Stomach (tissue), 19 donors: ENCODE measurements at places on chromosomes 2 and 18.

DNA sequence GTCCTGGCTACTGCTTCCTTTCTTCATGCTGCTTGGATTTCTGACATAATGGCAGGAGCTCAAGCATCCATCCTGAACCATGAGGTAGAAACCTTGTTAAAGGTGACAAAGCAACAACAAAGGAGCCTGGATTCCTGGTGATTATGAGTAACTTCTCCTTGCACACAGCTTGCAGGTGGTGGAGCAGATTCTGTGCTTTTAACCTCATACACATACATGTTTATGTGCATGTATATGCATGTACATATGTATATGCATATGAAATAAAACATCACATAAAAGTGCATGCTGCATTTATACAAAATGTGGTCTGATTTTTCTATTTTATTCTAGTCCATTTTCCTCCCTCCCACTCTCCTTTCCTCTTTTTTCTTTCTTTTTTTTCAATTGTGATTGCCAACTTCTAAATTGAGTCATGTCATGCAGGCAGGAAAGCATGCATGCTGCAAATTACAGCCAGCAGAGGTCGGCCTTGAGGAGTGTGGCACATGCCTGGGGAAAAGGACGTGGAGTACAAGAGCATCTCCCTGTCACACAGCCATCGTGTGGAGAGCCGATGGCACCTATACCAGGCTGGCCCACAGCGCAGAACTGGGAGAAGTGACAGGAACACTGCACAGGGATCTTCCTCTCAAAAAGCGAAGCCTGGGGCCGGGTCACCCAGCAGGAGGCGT, 17.9 kb downstream of the LCT start:
- H3K4me1 ChIP-seq, result no peaks in the 10 kb centered on the region
- H3K27me3 ChIP-seq, result no peaks in the 10 kb centered on the region
- H3K4me3 ChIP-seq, result no peak overlapping the region
- H3K36me3 ChIP-seq, result no peaks in the 10 kb centered on the region
- H3K27ac ChIP-seq, result no peak overlapping the region
- DNase-seq, result no peak

- no peaks in the 10 kb centered on the region for H3K4me1 ChIP-seq
- H3K27ac ChIP-seq, result no peak overlapping the region
- H3K4me3 ChIP-seq, result no peak overlapping the region
- H3K36me3 ChIP-seq, result no peaks in the 10 kb centered on the region
- no peak for DNase-seq
- H3K27me3 ChIP-seq, result no peaks in the 10 kb centered on the region
These were observed 237.9 kb downstream of the XIRP2 start for GRCh38 chr2:167126165-167126564.

DNA sequence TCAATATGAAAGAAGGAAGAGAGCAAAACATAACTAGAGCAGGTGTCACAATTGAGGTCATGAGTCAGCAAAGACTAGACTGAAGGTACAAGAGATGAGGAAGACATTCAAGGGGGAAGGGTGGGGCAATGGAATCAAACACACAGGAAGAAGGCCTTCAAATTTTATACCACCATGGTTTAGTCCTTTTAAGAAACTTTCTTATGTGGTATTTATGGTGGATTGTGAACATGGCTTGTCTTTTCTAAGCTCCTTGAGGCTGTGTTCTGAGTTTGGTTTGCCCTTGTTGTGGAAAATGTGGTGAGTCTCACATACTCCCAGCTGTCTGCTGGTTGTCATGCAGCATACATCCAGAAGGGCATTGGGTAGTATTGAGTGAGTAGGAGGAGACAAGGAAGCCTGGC, 62.1 kb downstream of the NABP1 start:
- no peaks in the 10 kb centered on the region for H3K36me3 ChIP-seq
- no peaks in the 10 kb centered on the region for H3K4me1 ChIP-seq
- no peak overlapping the region for H3K4me3 ChIP-seq
- H3K27ac ChIP-seq, result no peak overlapping the region
- no peaks in the 10 kb centered on the region for H3K27me3 ChIP-seq

DNA sequence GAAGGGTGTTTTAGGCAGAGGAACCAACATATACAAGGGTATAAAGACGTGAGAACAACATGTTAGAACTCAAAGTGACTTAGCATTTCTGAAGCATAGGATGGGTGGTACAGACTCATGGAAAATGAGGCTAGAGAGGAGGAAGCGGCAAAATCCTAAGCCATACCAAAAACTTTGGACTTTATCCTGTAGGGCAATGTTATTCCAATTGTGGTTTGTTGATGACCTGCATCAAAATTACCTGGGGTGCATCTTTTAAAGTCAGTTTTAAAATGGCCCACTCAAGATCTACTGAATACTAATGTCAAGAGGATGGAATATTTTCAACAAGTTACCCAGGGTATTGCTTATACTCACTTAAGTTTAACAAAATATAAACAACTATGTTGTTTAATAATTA, 34.8 kb downstream of the RAPH1 start:
- no peak overlapping the region for H3K4me3 ChIP-seq
- H3K4me1 ChIP-seq, result peaks cover 22% of the 10 kb centered on the region
- H3K36me3 ChIP-seq, result no peaks in the 10 kb centered on the region
- no peaks in the 10 kb centered on the region for H3K27me3 ChIP-seq
- H3K27ac ChIP-seq, result no peak overlapping the region
